HT1080 (cell line): ENCODE measurements at places on chromosomes 2 and 18. TPM values are rescaled to one million over a fixed set of nuclear protein-coding genes. Genes with fewer than 3 reads are reported as not detected.

GRCh38 chr18:41484069-41484468 is 471.0 kb upstream of the PIK3C3 start:
- no peak for DNase-seq

CHRNG gene
- not detected in 2 replicates for total RNA-seq

TEKT4 gene
- total RNA-seq: not detected in 2 replicates

GRCh38 chr2:54271189-54271588 is 15.2 kb upstream of the TSPYL6 start:
- DNase-seq: no peak

- DNase-seq: no peak
Measured at GRCh38 chr18:5984245-5984644, 88.9 kb upstream of the TMEM200C start.

- no peak for DNase-seq
Measured at GRCh38 chr2:98854682-98855081, 81.3 kb downstream of the CRACDL start.

GRCh38 chr2:138071720-138072719 is 107.7 kb downstream of the HNMT start:
- peak; percentile 98 for DNase-seq

CCDC68 gene
- total RNA-seq: 0.08 TPM in 1 of 2 replicates, not detected in the other

GRCh38 chr18:10121028-10121427 is 207.2 kb downstream of the VAPA start:
- no peak for DNase-seq

- peak; percentile 80 for DNase-seq
Measured at GRCh38 chr2:213316001-213316735, 31.9 kb downstream of the SPAG16 start.

LAMA1 gene
- total RNA-seq: 12.2 and 12.6 TPM in 2 replicates

SFT2D3 gene
- 3.6 and 4.7 TPM in 2 replicates for total RNA-seq

RTP5 gene
- total RNA-seq: not detected in 2 replicates
